ENCODE measurements at places on chromosomes 7 and 10.

DNA sequence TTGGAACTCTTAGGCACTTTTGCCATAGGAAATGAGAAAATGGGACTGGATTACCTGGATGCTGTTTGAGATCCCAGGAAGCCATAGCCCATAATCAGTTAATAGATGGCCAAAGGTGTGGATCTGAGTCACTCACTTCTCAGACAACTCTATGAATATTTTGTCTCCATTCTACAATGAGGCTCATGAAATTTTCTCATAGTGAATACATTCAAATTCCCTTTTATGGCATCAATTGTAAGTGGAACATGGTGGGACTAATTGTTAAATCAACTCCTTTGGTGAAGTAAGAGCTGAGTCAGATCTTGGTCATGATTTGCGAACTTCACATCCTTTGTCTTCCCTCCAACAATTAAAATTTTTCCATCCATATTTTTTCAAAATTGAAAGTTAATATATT, 222.1 kb downstream of the ARL4A start:
- no peak for DNase-seq

GRCh38 chr7:101922631-101923601, 105.5 kb downstream of the CUX1 start:
- DNase-seq = no peak

- no peak for DNase-seq
Measured at GRCh38 chr7:38322461-38322860, 49.0 kb upstream of the TARP start.

- DNase-seq = no peak
Measured at GRCh38 chr10:14507781-14508180, 177.1 kb upstream of the FRMD4A start.

GRCh38 chr7:112080978-112081377, 125.2 kb downstream of the DOCK4 start:
- peak; percentile 28 for DNase-seq

- DNase-seq = peak; percentile 8
Measured at GRCh38 chr10:55146032-55146431, 345.0 kb upstream of the PCDH15 start.

DNA sequence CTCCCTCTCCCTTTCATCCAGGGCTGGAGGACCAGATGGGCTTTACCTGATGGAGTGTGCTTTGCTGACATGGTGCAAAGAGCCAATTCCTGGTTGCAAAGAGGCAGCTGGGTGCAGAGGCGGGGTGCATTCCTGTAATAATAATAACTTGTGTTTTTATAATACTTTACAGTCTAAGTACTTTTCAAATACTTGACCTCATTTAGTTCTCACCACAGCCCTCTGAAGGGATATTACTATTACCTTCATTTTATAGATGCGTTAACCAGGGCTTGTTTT, 70.4 kb downstream of the TCF7L2 start:
- no peak for DNase-seq

DNA sequence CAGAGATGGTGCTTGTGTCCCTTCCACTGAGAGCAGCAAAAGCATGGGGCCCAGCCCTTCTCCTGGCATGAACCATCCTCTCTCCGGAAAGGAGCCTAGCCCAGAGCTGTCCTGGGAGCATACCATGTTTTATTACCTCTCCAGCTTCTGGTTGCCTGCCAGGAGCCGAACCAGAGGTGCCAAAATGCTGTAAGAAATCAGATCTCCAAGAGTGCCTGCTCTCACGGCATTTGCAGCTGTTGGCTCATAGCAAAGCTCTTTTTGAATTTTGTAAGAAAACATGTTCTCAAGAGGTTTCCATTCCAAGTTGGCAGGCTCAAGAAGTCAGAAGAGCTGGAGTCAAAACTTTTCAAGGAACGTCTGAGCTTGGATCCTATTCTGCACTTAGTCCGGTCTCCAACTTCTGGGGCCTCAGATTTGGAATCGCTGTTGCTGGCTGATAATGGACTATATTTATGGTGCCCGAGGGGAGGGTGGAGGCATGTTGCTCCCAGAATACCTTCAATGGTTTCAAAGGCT, 211.7 kb upstream of the MKI67 start:
- no peak for DNase-seq

DNA sequence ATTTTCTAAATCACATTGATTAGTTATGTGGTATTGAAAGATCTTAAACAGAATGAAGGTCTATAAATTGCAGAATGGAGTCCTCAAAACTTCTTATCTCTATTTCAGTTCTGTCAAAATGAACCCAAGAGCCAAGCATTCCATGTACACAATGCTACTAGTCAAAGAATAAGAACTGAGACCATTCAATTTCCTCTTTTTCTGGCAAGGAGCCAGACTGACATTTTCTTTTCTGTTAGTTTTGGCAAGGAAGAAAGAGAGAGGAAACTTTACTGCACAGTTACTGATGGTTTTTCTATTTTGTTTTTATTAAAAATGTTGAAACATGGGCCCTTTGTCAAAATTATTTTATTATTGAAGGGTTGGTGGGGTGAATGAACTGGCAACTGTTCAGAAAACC, 181.8 kb upstream of the FERD3L start:
- no peak for DNase-seq

GRCh38 chr10:6337382-6337781, 134.7 kb downstream of the PFKFB3 start:
- DNase-seq = no peak

- no peak for DNase-seq
Measured at GRCh38 chr10:110404825-110405224, 92.9 kb upstream of the DUSP5 start.

DNA sequence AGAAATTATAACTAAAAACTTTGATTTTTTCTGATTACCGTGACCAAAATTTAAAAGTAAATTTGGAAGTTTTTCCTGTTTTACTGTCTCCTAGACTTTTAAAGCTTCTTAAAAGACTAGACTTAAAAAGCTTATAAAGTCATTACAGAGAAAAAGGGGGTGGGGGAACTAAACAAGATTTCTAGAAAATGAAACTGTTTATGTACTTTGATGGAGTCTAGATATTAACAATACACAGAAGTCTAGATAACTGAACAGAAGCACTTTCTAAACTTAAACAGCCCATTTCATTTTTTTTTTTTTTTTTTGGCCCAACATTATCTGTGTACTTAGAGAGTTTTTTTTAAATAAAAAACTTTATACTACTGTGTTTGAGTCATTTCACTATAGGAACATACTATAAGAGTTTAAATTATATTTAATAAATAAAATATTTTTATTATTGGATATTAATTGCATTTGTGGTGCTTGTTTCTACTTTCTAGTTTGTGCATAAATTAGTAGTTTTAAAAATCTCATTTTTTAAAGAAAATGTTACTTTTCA, 98.5 kb downstream of the PHTF2 start:
- no peak for DNase-seq

GRCh38 chr7:10083766-10084165, 889.9 kb upstream of the PHF14 start:
- no peak for DNase-seq

DNA sequence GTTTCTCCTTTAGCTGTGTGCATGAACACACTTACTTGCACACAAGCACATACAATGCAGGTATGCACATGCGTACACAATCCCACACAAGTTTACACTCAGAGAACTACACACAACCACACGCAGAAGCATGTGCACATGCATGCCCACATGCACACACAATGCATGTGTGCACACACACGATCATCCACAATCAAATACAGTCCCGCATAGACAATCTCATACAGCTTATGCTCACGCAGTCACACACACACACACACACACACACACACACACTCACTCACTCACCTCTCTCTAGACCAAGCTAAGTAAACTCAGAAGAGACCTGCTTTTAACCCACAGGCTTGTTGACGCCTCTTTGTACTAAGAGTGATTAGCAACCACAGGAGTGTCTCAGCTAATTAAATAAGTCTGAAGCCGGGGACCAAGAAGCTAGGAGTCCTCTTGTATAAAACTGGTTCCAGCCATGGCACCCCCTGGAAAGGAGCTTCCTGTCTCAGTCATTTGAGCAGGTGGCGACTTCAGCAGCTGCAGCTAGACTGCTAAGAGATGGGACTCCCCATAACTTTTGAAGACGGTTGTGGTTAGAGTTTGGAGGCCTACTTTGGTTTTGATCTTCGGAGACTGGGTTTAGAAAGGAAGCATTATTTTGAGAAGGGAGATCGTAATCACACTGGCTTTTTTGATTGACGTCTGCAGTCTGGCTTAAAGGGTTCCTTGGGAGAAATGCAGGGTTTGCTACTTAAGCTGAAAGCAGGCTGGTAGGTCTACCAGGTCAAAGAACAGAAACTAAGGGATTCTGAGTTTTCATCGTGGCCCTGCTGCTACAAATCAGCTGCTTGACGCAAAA, 82.3 kb upstream of the ADRB1 start:
- peak; percentile 84 for DNase-seq

DNA sequence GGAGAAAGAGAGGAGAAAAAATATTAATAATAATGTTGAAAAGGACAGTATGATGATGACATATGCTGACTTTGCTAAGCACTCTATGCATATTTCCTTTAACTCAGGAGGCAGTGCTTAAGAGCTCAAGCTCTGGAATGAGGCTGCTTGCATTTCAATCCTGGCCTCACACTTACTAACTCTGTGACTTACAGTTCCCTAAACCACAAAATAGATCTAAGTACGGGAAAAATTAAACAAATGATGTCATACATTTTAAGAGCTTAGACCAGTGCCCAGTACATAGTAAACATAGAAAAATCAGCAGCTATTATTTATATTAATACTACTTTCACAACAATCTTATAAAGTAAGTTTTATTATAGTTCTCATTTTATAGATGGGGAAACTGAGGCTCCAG, 61.3 kb downstream of the GFRA1 start:
- no peak for DNase-seq

GRCh38 chr7:101166648-101166908, 1.2 kb upstream of the VGF start:
- no peak for DNase-seq

DNA sequence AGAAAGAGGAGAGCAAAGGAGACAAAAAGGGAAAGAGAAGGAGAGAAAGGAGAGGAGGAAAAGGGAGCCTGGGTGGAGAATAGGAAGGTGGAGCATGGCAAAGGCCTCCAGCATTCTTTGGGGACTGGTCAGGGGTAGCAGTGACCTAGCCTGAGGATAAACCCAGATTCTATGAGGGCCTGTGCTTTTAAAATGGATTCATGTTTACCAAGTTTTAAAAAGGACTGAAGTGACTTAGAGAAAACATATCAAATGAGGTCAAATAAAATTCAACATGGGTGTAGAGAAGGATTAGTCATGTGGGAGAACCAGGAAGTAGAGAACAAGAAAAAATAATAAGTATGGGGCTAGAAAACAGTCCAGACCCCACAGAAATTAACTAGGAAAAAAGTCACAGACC, 20.7 kb downstream of the CREB3L2 start:
- DNase-seq = no peak

DNA sequence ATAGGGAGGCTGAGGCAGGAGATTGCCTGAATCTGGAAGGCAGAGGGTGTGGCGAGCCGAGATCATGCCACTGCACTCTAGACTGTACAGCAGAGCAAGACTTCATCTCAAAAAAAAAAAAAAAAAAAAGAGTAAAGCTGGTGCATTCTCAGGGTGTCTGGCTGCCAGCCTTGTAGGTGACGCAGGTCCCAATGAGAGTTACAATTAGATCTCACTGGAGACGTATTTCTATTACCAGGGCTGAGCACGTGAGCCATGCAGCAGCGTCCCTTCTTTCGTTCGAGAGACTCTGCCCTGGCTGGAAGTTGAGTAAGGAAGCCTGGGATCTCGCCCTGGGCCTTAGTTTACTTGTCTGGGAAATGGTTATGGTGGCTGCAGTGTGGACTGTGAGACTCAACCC, 22.4 kb upstream of the ZMIZ1 start:
- DNase-seq = no peak

- no peak for DNase-seq
Measured at GRCh38 chr10:35507519-35508109, 97.5 kb upstream of the GJD4 start.

- DNase-seq = no peak
Measured at GRCh38 chr7:20403331-20403730, 72.6 kb downstream of the ITGB8 start.

DNA sequence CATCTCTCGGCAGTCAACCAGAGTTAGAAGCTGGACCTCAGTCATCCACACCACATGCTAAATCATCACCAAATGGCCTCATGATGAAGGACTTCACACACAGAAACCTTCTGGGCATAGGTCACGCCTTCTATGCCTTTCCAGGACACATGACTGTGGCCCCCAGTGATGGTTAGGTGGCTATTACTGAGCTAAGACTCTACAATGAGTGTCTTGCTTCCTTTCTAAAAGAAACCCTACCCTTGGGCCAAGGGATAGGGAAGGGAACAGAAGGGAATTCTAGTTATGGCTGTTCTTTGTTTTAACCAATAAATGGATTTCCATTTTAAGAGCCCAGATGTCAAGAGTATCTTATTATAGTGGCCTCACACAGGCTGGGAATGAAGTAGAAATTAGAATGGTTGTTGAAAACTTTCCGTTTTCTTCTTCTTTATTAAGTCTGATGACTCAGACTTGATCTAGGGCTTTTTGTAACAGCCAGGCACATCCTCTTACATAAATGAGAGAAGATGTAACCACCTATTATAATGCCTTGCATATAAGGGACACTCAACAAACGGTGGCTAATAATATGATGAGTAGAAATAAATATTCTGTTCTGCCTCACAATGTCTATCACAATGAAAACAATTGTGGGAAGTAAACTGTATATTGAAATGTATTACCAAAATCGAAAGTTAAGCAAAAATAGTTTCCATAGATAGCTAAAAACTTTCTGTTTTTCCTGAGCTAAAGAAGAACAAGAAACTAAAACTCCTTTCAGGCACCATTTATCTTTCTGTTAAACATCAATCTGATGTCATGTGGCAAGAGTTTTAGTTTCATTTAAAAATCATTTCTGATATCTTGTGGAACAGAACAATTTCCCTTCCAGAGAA, 62.5 kb upstream of the TOMM7 start:
- DNase-seq = peak; percentile 53

DNA sequence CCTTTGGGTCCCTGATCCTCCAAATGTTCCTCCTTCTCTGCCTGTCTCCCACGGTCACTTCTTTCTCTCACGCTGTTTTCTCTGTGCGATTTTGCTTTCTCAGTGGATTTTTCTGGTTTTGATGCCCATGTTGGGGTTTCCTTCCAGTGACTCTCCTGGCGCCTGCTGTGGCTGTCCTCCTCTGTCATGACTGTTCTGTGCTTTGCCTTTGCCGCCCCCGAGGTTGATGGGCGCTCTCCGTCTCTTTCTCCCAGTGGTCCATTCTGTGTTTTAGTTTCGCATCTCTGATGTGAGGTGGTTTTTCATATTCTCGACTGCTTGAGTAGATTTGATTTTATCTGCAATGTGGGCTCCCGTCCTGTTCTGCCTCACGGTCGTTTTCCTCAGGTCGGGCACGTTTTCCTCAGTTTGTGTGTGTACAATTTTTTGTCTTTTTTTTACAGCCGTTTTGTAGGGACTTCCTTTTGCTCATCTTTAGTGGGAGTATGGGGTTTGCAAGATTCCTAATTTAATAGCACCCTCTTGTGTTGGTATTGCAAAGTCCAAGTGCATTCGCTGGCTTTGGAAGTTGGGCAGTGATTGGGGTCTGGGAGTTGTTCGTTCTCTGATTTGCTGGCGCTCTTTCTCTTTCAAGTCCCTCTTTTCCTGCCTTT, 100.0 kb downstream of the INPP5A start:
- peak; percentile 44 for DNase-seq

GRCh38 chr7:77202481-77202976, 2.9 kb upstream of the FGL2 start:
- DNase-seq = peak; percentile 43

GRCh38 chr10:115875172-115875571, 397.8 kb downstream of the GFRA1 start:
- no peak for DNase-seq
